ENCODE measurements at places on chromosomes 12 and 14.

- DNase-seq: no peak
These were observed 175.8 kb downstream of the FOXN3 start for GRCh38 chr14:89241257-89241656.

DNA sequence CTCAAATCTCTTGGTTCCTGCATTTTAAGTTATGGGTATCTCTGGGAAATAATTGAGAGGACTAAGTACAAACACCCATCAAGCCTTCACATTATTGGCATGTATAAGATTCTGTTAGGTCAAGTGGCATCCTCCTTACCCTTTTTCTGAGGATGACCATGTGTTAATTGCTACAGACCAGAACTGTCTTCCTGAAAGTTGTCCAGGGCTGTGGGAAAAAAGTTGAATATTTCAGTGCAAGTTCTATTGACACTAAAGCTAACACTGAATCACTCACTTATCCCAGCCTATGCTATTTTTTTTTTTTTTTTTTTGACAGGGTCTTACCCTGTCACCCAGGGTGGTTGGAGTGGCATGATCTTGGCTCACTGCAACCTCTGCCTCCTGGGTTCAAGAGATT is 130.1 kb upstream of the HIF1A start:
- DNase-seq: no peak

DNA sequence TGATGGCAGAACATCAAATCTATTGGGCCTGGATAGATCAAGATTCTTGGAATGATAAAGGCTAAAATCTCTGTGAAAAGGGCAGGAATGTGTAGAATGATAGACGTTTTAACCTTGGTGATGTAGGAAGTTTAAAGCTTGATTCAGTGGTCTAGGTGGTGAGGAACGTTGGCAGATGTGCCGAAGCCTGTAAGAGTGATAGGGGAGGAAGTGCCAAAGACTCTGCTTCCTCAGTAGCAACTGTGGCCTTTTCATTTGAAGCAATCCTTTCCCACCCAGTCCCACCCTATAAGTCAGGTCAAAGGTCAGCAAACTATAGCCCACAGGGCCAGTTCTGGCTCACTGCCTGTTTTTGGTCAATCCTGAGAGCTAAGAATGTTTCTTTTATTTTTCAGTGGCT is 62.2 kb downstream of the MBIP start:
- DNase-seq: no peak

DNA sequence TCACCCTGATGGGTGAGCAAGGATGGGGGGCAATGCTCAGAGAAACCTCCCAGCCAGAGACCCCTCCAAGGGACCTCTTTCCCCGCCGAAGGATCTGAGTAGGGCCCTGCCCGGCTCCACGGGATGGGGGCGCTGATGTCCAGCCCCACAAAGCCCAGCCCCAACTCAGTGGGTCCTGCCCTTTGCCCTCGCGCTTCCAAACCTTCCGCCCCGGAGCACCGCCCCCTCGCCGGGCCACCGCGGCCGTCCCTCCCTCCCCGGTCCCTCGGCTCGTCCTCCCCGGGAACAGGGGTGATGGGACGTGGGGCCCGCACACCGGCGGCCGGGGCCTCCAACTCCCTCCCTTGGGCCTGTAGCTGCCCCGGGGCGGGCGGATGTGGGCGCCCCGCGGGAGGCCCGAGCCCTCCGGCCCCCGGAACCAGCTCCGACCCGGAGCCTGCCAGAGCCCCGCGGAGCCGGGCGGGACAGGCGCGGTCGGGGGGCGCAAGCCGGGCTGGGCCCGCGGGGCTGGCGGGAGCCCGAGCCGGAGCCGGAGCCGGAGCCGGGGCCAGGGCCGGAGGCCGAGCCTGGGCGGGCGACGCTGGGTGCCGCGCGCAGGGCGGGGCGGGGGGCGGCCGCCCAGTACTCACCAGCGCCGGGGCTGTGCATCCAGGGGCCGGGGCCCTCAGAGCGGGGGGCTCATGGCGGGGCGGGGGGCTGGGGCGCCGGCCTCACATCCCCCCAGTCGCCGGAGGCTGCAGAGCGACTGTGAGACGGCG is 386 bp downstream of the HDAC7 start:
- DNase-seq: no peak

GRCh38 chr12:93683410-93683809 is 6.2 kb downstream of the CRADD start:
- no peak for DNase-seq

GRCh38 chr12:58224536-58225105 is 283.3 kb downstream of the ATP23 start:
- no peak for DNase-seq

DNA sequence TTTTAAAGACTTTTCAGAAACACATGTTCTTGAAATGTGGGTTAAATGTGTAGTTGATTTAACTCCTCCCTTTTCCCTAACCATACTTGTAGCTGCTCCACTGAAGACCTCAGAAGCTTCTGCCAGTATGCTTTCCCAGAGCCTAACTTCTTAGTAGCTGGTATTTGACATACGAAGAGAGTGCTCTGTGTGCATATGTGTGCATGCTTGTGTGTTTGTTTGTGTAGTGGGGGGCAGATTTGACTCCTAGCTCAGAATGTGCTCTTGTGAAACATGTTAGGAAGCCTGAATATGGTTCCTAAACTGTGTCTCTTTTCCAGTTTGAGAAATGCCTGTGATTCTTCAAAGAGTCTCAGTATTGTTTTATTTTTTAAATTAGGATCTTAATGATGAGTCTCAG is 420.4 kb downstream of the PCNX1 start:
- DNase-seq: no peak

GRCh38 chr12:76247026-76247646 is 101.1 kb downstream of the BBS10 start:
- no peak for DNase-seq

- no peak for DNase-seq
These were observed 743 bp downstream of the PUS1 start for GRCh38 chr12:131929581-131930456.

DNA sequence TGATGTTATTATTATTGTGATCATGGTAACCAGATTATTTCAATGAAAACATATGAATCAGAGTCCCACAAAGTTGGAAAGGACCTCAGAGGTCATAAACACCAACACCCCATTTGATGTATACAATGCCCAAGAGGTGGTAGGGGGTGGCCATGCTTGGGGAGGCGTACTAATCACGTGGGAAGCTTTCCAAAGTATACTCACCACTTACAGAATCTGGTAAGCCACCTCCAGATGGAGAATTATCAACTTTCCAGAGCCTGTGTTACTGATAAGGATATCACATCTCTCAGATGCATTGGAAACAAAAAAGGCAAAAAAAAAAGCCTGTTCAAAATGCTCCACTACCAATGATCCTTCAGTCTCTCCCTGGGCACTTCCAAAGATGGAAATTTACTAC is 8.4 kb downstream of the DAD1 start:
- DNase-seq: no peak

DNA sequence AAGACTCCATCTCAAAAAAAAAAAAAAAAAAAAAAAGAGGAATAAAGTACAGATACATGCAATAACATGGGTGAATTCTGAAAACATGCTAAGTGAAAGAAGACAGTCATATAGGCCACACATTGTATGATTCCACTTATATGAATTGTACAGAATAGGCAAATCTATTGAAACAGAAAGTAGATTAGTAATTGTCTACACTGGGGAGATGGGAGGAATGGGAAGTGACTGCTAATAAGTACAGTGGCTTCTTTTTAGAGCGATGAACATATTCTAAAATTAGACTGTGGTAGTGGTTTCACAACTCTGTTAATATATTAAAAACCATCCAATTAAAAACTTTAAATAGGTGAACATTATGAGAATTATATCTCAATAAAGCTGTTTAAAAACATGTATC is 74.4 kb downstream of the ANKS1B start:
- no peak for DNase-seq

DNA sequence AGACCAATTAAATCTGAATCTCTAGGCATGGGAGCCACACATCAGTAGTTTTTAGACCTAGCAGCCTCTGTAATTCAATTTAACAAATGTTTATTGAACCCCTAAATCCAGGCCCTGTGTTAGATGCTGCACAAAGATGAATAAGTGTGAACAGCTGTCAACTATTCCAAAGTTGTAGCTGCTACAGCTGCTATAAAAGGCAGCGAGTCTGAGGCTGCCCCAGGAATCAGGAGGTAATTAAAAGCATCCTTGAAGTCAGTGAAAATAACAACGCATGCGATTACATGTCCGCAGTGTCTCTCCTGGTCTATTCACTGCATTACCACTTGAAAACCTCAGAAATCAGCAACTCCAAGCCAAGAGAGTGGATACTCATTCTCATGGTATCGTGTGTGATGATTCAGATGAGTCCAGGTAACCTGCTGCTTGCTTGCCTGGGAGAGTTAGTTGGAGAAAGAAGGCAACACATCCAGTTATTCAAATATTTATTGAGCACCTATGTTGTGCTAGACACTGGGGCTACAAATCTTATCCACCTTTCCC is 34.9 kb upstream of the DDHD1 start:
- DNase-seq: no peak

- DNase-seq: no peak
These were observed 80.4 kb upstream of the DIO3 start for GRCh38 chr14:101480747-101481530.

GRCh38 chr14:71314717-71315116 is 407.5 kb downstream of the PCNX1 start:
- DNase-seq: no peak

GRCh38 chr12:71105956-71106355 is 51.8 kb downstream of the TSPAN8 start:
- no peak for DNase-seq

DNA sequence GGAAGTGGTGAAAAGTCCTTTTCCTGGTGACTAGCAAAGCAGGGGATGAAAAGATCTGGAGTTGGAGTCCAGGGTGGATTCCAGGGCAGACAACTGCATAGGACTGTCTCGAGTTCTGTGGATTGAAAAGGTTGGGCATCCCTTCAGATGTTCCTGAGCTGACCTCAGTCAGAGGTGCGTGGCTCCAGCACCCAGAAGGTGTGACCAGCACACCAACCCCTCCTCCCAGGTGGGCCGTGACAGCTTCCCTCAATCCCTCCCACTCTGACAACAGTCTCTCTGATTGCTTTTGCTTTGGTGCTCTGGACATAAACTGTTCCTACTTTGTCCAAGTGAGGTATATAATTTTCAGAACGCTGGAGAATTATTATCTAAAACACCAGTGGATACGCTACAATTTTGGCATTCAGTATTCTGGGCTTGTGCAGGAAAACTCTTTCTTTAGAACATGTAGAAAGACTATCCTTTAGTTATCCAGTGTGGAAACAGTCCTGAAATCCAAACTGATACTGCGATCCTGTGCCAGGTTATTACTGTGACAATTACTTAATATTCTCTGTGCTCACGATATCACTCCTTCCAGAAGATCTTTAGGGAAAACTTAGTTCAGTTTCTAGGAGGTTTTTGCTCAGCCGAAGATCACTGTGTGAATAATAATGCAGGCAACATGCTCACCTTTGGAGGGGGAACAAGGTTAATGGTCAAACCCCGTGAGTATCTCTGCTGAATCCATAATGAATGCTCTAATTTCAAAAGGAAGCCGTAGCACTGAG is 87.9 kb downstream of the DAD1 start:
- no peak for DNase-seq

GRCh38 chr12:121300083-121300819 is 3.7 kb upstream of the CAMKK2 start:
- DNase-seq: no peak

DNA sequence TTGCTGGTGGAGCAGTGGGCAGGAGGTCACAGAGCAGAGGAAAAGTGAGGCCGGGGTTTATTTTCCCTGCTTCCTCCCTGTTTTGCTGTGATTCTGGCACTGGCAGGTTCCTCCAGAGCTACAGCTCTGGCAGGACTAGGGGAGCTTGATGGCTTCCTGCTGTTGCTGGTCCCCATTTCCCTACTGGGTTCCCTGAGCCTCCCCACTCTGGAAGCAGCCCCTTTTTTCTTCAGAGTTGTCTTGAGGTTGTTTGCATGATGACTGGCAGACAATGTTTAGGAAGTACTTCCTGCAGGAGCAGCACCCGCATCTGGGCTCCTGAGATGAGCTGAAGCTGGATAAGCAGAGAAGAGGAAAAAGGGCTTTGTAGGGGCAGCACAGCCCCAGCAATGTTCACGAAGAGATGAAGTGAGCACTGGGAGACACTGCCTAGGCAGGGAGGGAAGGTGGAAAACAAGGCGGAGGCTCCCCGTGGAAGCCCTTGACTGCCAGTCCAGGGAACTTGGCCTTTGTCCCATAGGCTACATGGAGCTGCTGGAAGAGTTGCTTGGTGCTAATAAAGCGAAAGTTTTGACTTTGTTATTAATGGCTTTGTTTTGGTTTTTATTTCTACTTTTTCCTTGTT is 126.9 kb downstream of the SLC38A6 start:
- DNase-seq: no peak

DNA sequence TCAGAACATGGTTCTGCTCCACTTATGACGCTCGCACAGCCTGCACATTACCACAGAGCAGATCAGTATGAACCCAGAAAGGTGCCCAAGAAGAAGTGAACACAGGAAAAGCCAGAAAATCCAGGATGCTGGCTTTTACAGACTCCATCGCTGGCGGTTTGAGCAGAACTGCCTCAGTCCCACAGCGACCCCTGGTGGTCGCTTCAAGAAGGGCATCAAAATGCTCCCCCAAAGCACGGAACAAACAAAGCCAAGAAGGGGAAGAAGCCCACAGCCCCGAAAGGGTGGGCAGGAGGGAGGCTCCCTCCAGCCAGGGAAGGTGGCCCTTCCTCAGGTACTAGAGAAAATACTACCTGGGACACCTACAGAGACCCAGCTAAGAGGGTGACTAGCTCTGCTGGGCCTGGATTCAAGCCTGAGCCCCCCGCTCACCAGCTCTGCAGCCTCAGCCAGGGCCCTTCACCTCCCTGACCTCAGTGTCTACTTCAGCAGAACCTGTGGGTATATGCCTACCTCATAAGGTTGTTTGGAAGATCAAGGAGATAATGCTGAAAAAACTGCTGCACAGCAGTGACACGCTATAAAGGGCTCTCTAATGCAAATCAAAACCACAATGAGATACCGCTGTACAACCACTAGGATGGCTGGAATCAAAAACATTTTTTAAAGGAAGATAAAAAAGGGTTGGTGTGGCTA is 98.1 kb downstream of the NCOR2 start:
- no peak for DNase-seq

DNA sequence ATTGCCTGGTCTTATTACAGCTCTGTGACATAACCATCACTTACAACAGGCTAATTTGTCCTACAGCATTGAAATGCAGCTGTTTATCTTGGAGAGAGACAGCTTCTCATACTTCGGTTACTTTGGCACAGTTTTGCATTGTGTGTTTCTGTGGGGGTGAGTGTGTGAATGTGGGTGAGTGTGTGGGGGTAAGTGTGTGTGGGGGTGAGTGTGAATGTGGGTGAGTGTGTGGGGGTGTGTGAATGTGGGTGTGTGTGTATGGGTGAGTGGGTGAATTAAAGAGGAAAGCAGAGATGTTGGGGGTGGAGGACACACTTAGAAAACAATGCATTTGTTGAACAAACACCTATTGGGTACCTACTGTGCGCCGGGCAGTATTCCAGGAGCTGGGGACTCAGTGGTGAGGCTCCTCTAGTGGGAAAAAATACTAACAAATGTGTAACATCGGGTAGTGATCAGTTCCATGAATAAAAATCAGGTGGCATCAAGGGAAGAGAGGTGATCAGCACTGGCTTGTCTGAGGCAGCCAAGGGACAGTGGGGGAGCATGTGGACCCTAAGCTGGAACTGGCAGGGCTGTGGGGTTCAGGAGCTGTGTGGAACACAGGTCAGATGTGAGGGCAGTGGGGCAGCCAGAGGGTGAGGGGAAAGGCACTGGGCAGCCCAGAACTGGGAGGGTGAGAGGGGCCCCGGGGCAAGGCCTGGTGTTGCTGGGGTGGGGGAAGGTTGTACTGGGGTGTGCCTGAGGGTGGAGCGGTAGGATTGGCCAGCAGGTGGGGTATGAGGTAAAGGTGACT is 44.1 kb upstream of the AMN start:
- no peak for DNase-seq

GRCh38 chr14:24398293-24398652 is 530 bp upstream of the NYNRIN start:
- no peak for DNase-seq

GRCh38 chr14:44565968-44566367 is 58.9 kb upstream of the FSCB start:
- DNase-seq: no peak
